ENCODE measurements at places on chromosomes 3 and 15.

DNA sequence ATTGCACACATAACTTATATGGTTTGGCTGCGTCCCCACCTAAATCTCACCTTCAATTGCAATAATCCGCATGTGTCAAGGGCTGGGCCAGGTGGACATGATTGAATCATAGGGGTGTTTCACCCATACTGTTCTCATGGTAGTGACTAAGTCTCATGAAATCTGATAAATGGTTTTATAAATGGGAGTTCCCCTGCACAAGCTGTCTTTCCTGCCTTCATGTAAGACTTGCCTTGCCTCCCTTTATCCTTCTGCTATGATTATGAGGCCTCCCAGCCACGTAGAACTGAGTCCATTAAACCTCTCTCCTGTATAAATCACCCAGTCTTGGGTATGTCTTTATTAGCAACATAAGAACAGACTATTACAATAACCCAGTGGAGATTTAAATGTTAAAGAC, 653.9 kb downstream of the ROBO1 start:
- no peak for DNase-seq

DNA sequence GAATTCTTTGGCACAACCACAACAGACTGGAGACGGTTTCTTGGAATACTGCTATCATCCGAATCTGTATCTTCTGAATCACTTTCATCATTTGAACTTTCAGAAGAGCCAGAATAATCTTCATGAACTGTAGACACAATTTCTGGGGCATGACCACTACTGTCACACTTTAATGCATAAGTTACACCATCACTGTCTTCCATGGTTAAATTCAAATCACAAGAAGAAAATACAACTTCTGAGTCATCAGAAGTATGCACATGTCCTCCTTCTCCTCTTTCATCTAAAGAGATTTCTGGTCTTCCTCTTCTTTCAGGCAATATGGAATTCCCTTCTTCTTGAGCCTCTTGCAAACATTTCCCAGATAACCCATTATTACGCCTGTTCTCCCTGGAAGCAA, 42.5 kb downstream of the SETD2 start:
- no peak for DNase-seq

GRCh38 chr15:60091157-60091556, 87.0 kb downstream of the FOXB1 start:
- DNase-seq, result no peak

DNA sequence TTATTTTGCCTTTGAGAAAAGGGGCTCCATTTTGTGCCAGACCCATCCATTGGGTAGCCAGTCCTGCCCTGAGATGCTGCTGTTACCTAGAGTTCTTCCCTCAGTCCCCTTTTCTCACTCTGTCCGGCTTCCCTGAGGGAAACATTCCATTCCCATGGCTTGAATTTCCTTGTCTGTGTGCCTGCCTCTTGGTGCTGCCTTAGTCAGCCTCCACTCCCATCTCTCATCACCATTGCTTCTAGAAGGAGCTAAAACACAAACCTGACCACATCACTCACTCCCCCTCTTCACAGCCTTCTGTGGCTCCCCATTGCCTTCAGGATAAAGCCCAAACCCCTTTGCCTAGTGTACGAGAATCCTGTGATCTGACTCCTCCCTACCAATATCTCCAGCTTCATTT, 25.2 kb upstream of the C2CD4B start:
- DNase-seq, result no peak

DNA sequence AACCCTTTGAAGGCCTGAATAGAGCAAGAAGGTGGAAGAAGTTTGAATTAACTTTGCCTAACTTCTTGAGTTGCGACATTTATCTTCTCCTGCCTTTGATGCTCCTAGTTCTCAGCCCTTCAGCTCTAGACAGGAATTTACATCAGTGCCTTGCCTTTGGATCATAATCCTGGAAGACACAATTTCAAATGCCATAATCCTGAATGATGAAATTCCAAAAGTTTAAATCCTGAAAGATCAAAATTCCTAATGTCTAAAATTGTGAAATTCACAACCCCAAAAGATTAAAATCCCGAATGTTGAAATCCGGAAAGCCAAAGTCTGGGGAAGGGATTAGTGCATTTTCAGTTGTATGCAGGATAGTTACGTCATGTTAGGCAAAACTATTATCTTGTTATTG, 166.6 kb upstream of the PDZRN3 start:
- DNase-seq, result no peak

DNA sequence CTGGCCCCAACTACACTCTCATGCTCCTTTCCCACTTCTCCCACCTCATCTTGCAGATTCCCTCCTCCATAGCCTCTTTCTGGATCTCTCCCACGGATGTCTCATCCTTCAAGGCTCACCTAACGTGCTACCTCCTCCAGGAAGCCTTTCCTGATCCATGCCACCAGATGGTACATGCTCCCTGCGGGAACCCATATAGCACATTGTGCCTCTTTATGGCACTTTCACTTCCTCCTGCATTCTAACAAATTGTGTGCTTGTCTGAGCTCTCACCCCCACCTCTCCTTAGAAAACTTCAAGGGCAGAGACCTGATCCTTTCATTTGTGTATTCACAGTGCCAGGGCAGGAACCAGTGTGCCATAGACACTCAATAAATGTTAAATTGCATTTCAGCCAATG, 63.0 kb downstream of the HES1 start:
- no peak for DNase-seq

- DNase-seq, result no peak
These were observed 1.9 kb downstream of the PAK6 start for GRCh38 chr15:40240619-40241221.

DNA sequence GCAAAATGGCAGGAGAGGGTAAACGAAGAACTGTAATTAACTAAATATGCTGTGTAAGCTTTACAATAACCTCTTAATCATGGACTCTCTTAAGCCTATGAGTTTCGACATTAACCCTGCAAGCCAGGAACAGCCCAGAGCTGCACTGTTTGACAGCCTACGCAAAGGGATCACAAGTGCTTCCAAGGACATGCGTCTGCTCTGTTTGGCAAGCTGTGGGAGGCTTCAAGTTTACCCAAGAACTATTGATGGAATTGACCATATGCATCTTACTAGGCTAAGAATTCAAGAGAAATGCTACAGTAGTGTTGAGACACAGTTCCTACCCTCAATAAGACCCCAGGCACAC, 66.0 kb downstream of the PDZRN3 start:
- no peak for DNase-seq

DNA sequence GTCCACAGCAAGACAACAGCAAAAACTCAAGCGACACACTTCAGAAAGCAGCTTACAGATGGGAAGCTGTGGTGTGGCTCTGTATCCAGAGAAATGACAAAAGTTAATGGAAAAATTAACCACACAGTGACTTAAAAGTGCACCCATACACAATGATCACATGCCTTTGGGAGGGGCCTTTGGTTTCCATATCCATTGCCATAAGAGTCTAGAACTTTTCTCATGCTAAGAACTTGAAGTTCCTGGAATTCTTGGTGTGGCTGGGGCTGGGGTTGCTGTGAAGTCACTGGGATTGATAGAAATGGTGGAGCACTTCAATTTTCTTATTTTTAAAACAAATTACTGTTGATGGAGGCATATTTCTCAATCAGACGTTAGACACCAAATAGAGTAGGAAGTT, 108.6 kb upstream of the FEZF2 start:
- no peak for DNase-seq

- DNase-seq, result no peak
These were observed 8.2 kb downstream of the ZPLD1 start for GRCh38 chr3:102443021-102443420.

DNA sequence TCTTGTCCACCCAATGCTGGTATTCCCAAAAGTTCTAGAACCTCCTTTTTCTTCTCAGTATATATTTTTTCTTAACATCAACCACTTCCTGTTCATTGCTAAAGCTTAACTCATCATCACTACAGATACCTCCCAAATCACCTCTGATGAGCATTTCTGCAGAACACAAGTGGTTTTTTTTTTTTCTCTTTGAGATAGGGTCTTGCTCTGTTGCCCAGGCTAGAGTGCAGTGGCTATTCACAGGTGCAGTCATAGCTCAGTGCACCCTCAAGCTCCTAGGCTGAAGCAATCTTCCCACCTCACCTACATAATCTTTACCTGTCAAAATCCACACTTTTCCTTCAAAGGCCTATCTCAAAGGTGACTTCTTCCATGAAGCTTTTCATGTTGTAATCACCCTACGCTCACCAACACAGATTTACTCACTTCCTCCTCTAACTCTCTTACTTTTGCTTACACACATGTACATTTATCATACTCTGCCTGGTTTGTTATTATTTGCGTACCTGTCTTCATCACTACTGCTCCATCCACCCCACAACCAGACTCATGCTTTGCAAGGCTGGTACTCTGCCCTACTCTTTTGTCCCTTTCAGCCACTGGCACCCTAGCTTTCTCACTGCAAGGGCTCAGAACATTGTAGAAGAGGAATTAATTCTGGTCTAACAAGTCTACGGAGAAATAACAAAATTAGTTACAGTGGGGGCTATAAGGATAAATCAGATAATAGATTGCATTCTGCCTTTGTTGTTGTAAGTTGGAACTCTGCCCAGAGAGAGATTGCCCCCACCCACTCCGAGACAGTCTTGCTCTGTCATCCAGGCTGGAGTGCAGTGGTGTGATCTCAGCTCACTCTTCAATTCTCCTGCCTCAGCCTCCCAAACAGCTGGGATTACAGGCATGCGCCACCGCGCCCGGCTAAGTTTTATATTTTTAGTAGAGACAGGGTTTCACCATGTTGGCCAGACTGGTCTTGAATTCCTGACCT, 27.5 kb downstream of the HERC1 start:
- DNase-seq, result no peak

DNA sequence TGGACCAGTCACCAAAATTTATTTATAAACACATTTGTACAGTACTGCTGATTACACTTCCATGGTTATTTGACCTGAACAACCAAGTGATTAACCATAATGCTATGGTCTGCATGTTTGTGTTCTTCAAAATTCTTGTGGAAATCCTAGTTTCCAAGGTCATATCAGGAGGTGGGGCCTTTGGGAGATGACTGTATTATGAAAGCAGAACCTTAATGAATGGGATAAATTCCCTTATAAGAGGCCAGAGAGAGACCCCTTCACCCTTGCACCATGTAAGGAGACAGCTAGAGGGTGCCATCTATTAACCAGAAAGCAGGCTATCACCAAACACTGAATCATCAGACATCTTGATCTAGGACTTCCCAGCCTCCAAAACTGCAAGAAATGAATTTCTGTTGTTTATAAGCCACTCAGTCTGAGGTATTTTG, 1.9 kb downstream of the SCAPER start:
- no peak for DNase-seq

DNA sequence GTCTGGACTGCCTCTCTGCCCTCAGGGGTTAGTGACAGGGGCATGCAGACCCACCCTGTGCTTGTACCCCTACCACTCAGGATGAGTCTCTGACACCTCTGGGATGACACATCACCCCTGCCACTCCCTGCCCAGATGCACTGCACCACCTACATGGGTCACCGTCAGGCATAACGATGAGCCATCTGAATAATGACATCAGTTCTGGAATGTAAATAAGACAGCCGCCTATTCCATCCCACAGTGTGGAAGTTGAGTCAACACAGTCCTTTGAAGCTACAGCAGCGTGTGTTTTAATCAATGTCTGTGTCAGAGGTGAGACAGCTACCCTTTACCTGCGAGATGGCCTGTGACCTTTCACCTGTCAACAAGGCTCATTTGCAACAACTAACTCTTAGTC, 268.7 kb upstream of the ARRDC4 start:
- DNase-seq, result no peak

DNA sequence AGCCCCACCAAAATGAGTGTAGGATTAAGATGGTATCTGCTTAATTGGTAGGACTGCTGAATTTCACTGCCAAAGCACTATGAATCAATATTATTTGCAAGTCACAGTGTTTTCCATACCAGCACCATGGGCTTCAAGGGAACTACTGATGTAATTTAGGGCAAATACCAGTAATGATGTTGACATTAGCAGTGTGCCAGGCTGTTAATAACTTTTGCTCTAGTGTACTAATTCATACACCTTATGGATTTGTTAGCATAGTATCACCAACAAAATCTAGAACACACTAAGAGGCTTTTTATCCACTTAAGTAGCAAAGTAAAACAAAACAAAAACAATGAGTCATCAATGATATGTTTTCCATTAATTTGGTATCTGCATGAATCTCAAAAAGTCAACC, 888.2 kb downstream of the CADM2 start:
- no peak for DNase-seq

GRCh38 chr3:157075693-157076420, 84.1 kb downstream of the CCNL1 start:
- no peak for DNase-seq

- DNase-seq, result no peak
These were observed 34.3 kb downstream of the NKIRAS1 start for GRCh38 chr3:23882487-23882918.

DNA sequence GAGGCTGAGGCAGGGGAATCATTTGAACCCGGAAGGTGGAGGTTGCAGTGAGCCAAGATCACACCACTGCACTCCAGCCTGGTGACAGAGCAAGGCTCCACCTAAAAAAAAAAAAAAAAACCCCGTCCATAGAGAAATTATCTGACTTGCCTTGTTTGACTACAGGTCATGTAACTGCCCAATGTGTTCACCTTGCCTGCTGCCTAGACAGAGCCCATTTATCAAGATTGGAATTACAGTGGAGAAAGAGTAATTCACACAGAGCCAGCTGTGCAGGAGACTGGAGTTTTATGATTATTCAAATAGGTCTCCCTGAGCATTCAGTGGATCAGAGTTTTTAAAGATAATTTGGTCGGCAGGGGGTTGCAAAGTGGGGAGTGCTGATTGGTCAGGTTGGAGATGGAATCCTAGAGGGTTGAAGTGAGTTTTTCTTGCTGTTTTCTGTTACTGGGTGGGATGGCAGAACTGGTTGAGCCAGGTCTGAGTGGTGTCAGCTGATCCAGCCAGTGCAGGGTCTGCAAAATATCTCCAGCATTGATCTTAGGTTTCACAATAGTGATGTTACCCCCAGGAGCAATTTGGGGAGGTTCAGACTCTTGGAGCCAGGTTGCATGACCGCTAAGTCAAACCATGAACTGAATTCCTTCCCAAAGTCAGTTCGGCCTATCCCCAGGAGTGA, 40.8 kb upstream of the ACP3 start:
- no peak for DNase-seq

DNA sequence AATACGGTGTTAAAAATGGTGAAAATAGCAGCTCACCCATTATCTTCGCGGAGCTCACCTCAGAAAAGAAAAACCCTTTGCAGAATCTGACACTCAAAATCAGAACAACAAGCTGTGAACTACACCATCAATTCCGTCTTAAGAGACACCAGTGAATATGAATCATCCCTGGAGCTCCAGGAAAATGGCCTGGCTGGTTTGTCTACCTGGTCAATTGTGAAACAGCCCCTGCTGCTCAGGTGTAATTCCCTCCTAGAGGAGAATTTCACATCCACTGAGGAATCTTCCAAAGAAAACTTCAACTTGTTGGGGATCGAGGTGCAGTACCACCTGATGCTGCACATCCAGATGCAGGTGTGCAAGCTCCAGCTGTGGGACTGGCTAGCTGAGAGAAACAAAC, 3.0 kb upstream of the XRN1 start:
- DNase-seq, result no peak
